NK-92 treated with Interleukin-12 subunit alpha and Interleukin-12 subunit beta, amount 100 ng/mL, for 24 hours (cell line): ENCODE measurements at places on chromosomes 16 and 17.

DNA sequence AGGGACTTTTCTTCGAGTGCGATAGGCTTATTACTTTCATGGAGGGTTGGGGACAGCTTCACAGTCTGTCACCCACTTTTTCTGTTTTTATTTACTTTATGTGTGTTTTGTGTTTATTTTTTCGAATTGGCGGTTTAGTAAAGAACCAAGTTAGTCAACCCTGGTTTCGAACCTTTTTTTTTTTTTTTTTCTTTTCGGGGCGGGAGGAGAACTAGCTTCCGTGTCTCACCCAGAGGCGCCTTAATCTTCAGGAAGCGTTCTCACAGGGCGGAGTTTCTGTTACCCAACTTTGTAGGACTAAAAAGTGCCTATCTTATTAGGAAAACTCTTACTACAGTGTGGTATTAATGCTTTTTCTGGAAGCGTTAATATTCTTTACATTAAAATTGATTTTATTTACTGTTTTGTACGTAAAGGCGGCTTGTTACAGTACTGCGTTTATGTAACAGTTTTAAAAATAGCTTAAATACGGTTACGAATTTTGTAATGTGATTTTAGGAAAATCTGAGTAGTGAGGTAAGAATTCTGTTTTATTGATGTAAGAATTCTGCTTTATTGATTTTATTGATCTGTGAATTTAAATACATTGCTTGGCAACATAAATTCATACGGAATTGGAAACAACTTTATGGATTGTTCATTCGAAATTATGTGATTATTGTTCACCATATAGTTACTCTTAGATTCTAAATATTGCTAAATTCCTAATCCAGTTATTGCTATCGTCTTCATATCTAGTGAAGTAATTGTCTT lies 885 bp downstream of the ZNF207 start:
- no peak for DNase-seq

DNA sequence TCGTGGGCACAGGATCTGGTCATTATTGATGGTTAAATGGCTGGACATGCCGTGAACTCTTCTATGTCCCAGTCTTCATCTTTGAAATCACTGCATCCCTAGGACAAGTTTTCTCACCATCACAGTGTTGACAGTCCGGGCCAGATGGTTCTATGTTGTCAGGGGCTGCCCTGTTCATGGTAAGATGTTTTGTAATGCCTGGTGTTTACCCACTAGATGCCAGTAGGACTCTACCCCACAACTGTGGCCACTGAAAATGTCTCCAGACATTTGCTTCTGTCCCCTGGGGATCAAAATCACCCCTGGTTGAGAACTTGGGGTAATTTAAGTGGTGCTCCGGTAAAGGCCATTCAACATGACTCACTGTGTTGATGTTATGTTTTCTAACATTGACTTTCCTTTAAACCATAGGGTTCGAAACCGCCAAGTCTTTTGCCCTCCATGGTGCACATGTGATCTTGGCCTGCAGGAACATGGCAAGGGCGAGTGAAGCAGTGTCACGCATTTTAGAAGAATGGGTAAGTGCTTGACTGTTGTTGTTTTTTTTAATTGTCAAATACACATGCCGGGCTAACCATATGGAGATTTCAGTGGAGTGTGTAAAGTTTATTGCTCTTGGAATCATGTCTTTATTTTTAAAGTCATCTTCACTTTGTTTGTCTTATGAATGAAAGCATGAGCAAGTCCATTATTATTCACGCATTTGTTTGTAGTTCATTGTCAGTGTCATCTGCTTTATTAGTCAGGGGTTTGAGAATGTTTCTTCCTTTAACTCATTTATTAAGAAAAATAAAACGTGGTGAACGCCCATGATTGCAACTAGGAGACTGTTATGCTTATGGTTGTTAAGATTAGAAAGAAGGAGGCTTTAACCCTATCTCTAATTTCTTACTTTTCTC lies 64.6 kb downstream of the WWOX start:
- DNase-seq: no peak

- no peak for DNase-seq
Measured at GRCh38 chr16:30694926-30695693, 3.9 kb upstream of the SRCAP start.

GRCh38 chr16:10196999-10197398 lies 14.8 kb upstream of the GRIN2A start:
- no peak for DNase-seq

GRCh38 chr16:979859-980594 lies 1.5 kb upstream of the SOX8 start:
- no peak for DNase-seq

DNA sequence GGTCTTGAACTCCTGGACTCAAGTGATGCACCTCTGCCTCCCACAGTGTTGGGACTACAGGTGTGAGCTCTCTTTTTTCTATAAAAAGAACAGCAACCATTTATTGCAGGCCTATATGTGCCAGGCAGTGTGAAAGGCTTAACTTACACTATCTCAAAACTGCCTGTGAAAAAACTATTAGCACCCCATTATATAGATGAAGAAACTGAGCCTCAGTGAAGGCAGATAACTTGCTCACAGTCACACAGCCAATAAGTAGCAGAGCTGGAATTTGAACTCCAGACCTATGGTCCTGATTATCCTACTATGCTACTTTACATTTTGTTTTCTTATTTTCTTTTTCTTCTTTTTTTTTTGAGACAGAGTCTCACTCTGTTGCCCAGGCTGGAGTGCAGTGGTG lies 15.1 kb downstream of the NDE1 start:
- no peak for DNase-seq

DNA sequence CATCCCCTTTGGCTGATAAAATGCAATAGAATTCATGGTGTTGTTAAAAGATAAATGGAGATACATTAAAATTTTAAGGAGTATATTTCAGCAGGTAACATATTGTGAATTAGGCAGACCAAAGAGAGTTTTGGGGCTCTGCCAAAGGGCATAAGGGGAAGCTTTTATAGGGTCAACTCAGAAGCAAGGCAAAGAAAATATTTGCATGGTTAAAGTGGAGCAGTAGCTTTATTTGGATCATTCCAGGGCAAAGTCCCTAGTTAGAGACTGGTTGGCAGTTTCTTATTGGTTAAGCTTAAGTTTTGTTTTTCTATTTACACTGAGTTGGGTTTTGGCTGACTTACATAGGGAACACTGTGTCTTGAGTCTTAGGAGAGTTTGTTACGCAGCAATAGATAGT lies 75.1 kb upstream of the CA10 start:
- no peak for DNase-seq
